ENCODE measurements at places on chromosomes 3 and 15.

DNA sequence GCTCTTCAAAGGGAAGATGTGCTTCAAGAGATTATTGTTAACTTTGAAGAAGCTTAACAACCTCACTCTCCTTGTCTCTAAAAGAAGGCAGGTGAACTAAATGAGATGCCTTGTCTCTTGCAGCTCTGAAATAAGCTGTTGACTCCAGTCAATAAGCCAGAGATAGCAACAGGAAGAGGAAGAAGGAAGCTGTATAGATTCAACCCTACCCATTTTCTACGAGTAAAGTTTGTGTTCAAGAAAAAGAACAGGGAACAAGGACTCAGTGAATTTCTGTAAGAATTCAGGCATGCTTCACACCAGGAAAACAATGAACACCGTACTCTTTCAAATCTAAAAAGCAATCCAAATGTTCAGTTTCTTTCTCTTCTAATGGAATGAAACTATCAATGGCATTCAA is 503.5 kb downstream of the MAGI1 start:
- no peak for DNase-seq

- no peak for DNase-seq
Observed at GRCh38 chr3:139718415-139718814, 40.6 kb upstream of the NMNAT3 start.

DNA sequence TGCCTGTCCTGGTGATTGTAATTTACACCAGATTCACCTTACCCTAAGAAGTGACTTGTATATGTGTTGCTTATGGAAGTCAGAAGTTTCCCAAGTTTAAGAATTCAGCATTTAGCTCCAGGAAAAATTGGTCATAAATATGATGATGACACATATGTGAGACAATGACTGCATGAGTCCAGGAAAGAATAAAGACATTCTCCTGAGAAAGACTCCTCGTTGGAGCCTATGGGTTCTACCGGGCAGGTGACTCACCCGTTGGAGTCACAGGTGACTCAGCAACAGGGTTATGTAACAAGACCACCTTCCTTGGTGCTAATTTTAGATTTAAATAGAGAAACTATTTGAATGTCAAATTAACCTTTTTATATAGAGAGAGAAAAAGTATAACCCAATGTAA is 662.4 kb downstream of the FHIT start:
- peak; percentile 56 for DNase-seq

GRCh38 chr3:175001091-175001490 is 142.0 kb downstream of the NAALADL2 start:
- DNase-seq, result peak; percentile 47

DNA sequence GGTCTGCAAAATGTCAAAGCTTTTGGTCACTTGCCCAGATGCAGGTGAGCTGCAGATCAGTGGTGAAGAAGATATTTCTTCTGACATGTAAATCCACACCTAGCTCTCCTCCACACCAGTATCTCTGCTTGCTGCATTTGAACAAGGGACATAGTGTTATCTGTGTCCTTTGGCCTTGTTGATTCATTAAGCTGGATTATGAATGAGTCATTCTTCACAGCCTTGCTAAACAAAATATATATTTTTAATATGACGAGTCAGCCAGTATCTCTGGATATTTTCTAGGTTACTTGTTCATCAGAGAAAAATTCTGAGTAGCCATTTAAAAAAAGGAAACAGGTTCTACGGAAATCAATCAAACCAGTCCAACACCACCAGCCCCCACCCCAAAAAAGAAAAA is 190.6 kb upstream of the ADAMTS9 start:
- DNase-seq, result peak; percentile 52

GRCh38 chr3:171157286-171157685 is 130.8 kb upstream of the SLC2A2 start:
- DNase-seq, result no peak

- DNase-seq, result peak; percentile 90
Observed at GRCh38 chr15:58608129-58608590, 141.3 kb downstream of the ADAM10 start.

- DNase-seq, result no peak
Observed at GRCh38 chr15:42932833-42933515, 12.4 kb upstream of the TTBK2 start.

GRCh38 chr15:60379525-60380274 is 18.1 kb downstream of the ANXA2 start:
- peak; percentile 91 for DNase-seq

GRCh38 chr3:10285272-10286132 is 7.2 kb downstream of the GHRL start:
- DNase-seq, result no peak

GRCh38 chr3:37197810-37198371 is 23.5 kb upstream of the LRRFIP2 start:
- DNase-seq, result peak; percentile 93

DNA sequence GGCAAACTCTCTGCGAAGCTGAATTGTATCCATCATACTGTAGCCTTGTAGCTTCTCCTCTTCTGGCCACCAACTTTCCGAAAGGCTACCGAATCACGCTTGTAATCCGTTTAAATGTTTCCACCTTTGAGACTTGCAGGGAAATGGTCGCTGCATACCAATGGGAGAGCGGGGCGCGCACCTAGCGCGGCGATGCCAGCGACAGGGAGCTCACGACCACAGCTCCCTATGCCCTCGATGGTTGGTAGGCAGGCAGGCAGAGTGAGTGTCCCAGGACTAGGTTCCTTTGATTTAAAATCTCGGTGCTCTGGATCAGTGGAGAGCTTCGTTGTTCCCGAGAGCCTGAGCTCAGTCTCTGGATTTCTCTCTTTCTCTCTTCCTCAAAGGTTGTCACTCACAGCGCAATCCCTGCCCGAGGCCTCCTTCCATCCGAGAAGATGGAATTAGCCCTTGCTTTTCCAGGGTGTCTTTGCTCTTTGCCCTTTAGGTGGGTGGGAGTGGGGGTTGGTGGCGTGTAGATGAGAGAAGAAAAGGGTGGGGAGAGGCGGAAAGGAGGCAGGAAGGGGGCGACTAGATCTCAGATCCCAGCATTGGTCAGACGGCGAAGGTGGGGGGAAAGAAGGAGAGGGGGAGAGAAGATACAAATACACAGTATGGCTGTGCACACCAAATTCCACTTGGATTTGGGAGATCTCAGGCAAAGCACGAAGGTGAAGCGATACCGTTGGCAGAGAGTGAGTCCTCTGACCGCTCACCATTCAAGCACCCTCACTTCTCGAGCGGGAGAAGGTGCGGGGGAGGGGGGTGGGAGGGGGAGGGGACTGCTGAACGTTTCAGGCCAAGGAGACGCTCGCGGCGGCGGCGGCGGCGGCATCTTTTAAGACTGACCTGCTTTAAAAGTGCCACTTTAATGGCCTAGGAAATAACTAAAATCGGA is at the start of gene SLITRK3:
Gene SLITRK3, minus strand, starts transcription at position 745 of the 937 bp plus-strand sequence. CDS start 5,554 bp downstream, outside the sequence.
- no peak for DNase-seq

GRCh38 chr3:86708893-86709292 is 282.1 kb downstream of the VGLL3 start:
- DNase-seq, result no peak

- no peak for DNase-seq
Observed at GRCh38 chr3:75048650-75049049, 434.2 kb upstream of the CNTN3 start.

DNA sequence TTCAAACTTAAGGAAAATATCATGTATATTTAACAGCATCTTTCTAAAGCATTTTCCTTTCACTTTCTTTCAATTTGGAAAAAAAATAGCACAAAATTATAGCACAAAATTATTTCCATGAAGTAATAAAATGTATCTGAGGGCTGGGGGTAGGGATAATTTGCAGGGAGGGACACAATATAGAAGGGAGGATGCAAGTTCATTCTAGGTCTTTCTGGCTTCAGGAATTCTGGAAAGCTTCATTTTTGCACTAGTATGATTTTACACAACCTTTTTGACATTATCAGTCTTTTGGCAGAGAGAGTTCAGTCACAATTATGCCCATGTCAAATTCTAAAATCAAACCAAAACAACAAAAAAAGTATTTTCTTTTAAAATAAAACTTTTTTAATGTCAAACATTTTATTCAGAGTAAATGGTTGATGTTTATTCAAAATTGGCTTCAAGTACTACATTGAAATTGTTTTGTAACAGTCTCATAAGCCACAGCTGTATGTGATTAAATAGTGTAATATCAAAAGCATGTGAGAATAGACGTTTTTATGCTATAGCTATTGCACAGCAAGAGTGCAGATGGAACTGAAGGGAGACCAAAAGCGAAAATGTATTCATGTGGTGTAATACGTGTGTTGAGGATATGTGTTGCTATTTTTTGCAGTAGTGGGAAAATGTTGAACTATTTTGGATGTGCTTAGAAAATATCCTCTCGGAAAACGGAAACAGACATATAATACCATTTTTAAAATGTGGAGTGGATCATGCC is 5.8 kb downstream of the RBMS3 start:
- DNase-seq, result peak; percentile 84

- DNase-seq, result no peak
Observed at GRCh38 chr3:21912711-21913110, 161.7 kb upstream of the ZNF385D start.

DNA sequence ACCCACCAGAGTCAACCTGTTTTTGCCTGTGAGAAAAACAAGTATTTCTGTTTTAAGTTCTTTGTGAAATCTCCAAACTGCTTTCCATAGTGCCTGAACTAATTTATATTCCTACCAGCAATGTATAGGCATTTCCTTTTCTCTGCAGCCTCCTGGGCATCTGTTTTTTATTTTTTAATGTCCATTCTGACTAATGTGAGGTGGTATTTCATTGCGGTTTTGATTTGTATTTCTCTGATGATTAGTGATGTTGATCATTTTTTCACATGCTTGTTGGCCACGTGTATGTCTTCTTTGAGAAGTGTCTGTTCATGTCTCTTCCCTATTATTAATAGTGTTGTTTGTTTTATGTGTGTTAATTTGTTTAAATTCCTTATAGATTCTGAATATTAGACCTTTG is 820.5 kb downstream of the MCTP2 start:
- DNase-seq, result peak; percentile 54

DNA sequence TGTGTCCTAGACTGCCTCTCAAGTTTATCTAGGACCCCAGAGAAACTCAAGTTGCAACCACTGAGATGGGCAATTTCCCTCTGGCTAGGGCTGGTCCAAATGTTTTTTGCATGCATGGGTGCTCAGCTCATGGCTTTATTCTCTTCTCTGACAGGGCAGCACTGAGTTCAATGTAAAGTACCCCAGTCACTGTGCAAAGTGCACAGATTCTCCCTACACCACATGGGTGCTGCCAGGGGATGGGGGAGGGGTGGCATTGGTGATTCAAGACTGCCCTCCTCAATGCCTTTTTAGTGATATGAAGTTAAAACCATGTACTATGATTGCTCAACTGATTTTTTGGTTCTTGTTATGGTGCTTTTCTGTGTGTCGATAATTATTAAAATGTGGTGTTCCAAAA is 14.8 kb upstream of the RAD51 start:
- DNase-seq, result no peak

GRCh38 chr15:28873006-28873405 is 12.8 kb upstream of the APBA2 start:
- DNase-seq, result no peak

DNA sequence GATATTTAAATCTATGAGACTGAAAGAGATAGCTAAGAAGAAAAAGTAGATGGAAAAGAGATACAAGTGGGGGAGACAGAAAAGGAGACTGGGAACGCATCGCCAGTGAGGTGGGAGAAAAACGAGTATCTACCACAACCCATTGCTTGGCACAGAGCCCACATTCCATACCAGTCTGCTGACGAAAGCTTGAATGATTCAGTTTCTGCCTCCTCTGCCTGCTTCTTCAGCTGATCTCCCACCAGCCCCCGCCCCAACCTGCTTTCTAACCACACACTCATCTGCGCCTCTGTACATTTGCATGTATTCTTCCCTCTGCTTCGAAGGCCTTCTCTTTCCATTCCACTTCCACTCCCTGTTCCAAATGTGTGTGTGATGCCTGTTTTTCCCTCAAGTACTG is 188.1 kb downstream of the USP13 start:
- DNase-seq, result peak; percentile 46
